ENCODE measurements at places on chromosomes 2 and 18. TPM values are rescaled to one million over a fixed set of nuclear protein-coding genes. Genes with fewer than 3 reads are reported as not detected.

DNA sequence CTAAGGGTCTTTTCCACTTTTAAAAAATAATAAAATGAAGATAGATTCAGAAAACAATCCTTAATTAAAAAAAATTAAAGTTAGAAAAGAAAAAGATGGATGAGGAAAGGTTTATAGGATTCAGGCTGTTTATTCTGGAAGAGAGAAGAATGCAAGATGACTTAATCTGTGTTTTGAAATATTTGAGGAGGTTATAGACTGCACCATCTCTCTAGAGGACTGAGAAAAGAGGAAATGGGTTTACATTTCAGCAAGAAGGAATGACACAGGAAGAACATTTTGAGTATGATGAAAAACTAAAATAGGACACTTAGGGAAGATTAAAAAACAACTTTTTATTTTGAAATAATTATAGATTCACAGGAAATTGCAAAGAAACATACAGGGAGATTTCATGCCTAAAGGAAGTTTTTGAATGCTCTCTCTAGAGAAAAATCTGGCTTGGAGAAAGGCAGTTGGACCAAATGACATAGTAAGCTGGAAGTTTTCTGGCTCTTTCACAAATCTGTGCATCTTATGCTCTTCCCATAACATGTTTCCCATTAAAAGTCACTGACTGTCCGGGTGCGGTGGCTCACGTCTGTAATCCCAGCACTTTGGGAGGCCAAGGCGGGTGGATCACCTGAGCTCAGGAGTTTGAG is 75.0 kb downstream of the CERS6 start:
- no peak for DNase-seq

- no peak for DNase-seq
Observed at GRCh38 chr2:65267008-65267407, 39.4 kb downstream of the ACTR2 start.

DNA sequence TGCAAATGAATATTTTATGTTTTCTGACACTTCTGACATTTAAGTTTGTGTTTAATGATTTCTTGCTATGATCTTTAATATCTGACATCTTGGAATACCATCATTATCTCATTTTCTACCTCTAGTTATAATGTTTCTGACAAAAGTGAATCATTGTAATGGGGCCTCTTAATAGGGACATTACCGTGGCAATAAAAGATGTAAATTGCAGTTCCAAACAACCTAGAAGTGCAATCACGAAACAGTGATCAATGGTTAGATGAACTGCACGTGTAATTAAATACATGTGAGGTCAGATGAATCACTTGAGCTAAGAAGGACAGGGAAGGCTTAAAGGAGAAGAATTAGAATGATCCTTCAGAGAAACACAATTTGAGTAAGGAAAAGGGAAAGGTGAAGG is 1078.3 kb downstream of the DPP10 start:
- DNase-seq: no peak

- DNase-seq: no peak
Observed at GRCh38 chr2:80007777-80008503, 296.6 kb downstream of the LRRTM1 start.

GRCh38 chr2:85259101-85259590 is 68.6 kb downstream of the TGOLN2 start:
- no peak for DNase-seq

GRCh38 chr2:63000801-63001200 is 49.8 kb upstream of the OTX1 start:
- no peak for DNase-seq

DNA sequence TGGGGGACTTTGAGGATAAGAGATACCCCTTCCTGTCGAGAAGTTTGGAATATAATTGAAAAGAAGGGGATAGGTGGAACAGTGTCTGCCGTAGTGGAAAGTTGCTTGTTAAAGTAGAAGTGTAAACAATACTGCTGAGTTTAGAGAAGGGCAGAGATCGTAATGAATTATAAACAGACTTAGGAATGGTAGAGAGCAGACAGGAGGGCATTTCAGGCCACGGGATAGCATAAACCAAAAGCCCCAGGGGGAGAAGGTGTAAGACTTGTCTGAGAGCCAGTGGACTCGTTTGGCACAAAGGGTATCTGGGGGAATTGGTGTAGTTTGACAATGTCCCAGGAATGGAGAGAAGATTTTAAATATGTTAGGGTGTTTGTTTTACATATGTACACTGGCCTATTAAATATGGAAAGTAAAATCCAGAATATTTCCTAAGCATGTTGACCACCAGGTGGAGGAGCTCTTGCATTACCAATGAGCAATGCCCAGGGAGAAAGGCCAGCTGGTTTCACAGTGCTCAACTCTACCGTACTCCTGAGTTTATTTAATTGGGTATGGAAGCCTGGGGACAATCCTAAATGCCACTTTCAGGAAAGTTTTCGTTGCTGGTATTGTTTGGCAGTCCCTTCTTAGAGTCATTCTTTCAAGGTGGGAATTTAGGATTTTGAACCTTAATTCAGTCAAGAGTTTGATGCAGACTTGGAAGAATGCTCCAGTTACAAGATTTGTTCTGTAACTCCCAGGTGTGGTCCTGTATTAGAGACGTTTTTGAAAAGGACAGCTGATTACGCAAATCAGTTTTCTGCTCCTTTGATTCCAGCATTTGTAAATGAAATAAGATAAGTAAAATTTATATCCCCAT is 7.5 kb downstream of the COPS8 start:
- DNase-seq: no peak

The LIPG gene
- total RNA-seq: not detected

The LIMS2 gene
- 4.5 TPM for total RNA-seq

The REG1B gene
- total RNA-seq: not detected

The SNED1 gene
- 3.6 TPM for total RNA-seq

The ATP6V1C2 gene
- total RNA-seq: not detected
